ENCODE measurements at places on chromosomes 11 and 22.

DNA sequence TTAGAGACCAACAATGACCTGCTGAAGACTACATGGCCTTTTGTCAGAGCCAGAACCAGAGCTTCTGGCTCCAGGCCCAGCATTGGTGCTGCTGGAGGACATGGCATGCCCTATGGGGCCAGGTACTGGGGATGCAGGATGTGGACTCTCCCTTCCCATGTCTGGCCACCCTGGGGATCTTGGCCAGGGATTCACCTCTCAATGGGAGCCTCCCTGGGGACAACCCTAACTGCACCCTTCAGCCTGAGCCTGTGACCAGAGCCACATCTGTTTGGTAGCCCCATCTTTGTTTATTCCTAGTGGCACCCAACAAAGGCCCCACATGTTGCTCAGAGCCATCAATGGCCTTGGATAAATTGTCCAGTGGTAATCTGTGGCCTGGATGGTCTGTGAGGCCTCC lies 5.8 kb downstream of the KLHL35 start:
- no peak for DNase-seq

GRCh38 chr11:115656669-115657068 lies 152.5 kb upstream of the CADM1 start:
- no peak for DNase-seq

DNA sequence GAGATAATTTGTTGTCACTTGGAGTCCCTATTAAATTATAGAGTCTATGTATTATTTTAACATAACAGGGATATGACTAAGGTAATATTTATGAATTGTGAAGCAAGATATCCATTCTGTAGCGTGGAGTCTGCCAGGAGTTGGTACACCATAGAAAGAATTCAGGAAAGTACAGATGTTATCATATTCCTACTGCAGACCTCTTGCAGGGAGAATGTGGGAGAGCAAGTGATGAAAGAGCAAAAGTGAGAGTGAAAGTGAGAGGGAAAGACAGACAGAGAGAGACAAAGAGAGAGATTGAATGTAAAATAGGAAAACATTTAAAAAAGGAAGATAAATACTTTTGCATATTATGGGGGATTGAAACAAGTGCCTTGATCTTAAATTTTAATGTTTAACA lies 468.8 kb downstream of the CNTN5 start:
- no peak for DNase-seq

GRCh38 chr11:31712851-31713250 lies 98.3 kb downstream of the PAX6 start:
- no peak for DNase-seq

DNA sequence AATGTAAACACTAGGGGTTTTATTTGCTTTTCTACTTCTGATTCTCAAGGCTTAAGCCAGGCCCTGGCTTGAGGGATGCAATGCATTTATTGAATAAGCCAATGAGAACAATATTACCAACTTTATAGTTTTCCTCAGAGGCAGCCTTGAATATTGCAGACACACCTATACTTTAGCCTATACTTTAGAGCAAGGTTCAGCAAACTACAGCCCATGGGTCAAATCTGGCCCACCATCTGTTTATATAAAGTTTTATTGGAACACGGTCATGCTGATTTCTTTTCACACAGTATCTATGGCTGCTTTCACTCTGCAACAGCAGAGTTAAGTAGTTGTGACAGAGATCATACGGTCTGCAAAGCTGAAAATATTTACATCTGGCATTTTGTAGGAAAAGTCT lies 50.3 kb upstream of the E2F8 start:
- DNase-seq = no peak

DNA sequence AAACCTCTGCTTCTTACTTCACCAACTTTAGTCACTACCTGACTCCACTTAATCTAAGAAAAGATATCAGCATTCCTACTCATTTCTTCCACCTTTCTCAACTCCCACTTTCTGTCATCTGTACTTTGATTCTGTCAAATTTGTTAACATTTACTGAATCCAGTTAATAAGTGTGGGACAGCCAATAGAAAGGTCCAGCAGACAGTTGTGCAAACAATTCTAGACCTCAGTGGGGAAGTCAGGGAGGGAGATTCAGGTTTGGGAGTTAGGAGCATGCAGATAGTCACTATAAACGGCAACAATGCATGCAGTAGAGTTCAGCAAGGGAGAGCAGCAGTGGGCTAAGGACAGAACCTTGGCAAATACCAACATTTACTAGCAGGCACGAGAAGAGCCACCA lies 4.1 kb downstream of the FBXO3 start:
- DNase-seq = no peak
